ENCODE measurements at places on chromosomes 12 and 14.
A peak's percentile ranks its signal among the peaks of the same experiment; 100 is the strongest.

- DNase-seq = no peak
Observed at GRCh38 chr12:82804601-82805000, 117.9 kb downstream of the TMTC2 start.

DNA sequence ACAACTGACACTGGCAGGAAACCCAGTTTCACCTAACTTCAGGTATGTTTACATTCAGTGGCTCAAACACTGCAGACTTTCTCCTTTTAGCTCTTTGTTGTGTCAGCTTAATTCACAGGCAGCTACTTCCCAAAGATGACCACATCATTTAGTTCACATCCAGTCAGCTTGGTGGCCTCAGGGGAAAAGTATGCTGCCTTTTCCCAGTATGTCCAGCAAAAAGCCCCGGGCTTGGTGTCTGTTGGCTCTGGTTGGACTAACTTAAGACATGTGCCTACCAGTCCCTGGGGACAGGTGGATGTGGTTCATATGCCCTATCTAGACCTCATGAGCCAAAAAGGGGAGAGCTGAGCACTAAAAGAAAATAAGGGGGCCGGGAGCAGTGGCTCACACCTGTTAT lies 56.4 kb downstream of the GOLGA5 start:
- peak; percentile 8 for DNase-seq

DNA sequence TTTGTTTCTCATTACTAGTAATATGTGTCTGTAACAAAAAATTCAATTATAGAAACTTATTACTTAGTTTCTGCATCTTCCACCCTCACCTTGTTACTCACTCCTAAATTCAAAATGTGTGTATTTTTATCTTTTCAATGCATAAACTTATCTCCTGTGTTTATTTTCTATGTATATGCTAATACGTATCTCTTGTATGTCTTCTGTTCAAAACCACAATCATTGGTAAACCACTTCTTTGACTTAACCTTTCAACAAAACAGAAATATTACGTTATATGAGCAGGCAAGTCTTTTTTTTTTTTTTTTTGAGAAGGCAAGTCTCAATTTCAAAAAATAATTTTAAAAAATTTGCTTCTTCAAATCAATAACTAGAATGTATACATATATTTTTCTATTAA lies 39.2 kb upstream of the RPH3A start:
- no peak for DNase-seq

DNA sequence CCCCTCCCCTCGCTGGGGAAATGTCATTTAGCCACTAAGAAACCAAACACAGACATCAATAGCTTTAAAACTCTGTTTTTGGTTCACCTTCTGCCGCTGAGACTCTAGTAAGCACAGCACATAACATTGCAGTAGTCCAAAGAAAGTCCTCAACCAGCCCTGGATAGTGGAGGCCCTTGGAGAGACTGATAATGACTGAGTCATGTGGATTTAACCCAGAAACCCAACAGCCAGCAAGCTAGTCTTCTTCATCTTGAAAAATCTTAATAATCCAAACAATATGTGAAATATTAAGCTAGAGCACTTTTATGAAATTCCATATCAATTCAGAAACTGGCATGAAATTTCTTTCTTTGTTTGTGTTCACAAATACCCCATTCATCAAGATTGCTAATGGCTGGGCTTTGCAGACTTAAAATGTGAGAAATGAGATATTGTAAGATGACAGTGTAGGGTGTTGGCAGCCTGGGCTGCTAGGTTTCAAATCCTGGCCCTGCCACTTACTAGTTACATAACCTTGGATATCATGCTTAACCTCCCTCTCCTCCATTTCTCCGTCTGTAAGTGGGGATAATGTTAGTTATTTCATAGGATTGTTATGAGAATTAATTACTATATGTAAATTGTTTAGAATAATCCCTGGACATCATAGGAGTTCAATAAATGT lies 40.1 kb downstream of the RERG start:
- DNase-seq = no peak

- DNase-seq = peak; percentile 59
Observed at GRCh38 chr12:102169922-102170621, 27.6 kb downstream of the PMCH start.

DNA sequence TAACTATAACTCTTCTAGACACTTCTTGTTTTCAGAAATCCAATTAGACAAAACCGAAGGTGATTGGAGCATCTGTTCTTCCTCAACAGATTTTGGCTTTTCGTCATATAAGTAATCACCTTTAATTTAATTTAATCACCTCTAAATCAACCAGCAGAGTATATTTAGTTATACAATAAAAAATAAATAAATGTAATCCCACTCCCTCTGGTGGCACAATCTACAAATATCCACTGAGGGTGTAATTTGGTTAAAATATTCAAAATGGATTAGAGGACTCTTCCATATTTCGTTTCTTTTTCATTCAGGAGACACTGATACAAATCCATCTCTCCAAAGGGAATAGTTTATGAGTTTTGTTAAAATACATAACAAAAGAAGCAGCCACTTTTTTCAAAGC lies 18.3 kb upstream of the SLC35F4 start:
- DNase-seq = peak; percentile 8

- no peak for DNase-seq
Observed at GRCh38 chr14:91396013-91396660, 21.5 kb downstream of the CCDC88C start.

- DNase-seq = no peak
Observed at GRCh38 chr12:126286203-126286602, 1221.0 kb downstream of the AACS start.

GRCh38 chr12:70691018-70691672 lies 53.9 kb upstream of the PTPRB start:
- peak; percentile 78 for DNase-seq

- DNase-seq = peak; percentile 90
Observed at GRCh38 chr12:6925540-6926279, 2.0 kb upstream of the ATN1 start.

DNA sequence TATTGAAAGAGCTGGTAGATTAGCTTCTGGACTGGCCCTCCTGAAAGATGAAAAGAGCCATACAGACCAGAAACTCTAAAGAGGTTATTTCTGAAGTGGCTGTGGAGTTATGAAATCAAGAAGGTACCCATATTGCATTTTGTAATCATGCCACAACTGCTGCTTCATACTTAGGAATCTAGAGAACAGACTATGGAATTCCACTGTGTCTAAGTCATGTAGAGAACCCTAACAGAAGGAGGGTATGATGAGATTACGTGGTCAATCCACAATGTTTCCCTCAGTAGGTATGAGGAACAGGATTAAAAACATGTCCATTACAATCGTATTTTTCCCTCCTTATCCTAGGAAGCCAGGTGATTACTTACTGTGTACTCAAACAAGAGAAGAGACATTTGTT lies 708.8 kb downstream of the RERGL start:
- DNase-seq = no peak

- peak; percentile 72 for DNase-seq
Observed at GRCh38 chr14:55073856-55074255, 22.4 kb downstream of the MAPK1IP1L start.

DNA sequence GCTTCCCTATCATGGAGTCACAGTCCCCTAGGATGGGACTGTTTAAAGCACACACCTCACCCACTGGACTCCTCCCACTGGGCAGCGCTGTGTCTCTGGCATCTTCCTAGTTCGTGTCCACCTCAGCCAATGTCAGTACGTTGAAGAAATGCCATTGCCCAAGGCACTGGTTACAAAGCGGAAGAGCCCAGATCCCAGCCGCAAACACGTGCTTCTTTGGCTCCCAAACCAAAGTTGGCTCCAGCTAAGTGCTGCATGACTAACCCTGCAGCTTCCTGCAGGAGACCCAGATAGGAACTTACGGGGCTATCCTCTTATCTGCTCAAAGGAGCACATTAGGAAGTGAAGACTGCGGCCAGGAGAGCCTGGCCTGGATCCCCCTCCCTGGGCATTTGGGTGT lies 9.3 kb downstream of the SYNE3 start:
- DNase-seq = peak; percentile 96

GRCh38 chr14:88505621-88506020 lies 49.2 kb downstream of the PTPN21 start:
- DNase-seq = no peak

GRCh38 chr14:91379579-91379932 lies 38.1 kb downstream of the CCDC88C start:
- no peak for DNase-seq

DNA sequence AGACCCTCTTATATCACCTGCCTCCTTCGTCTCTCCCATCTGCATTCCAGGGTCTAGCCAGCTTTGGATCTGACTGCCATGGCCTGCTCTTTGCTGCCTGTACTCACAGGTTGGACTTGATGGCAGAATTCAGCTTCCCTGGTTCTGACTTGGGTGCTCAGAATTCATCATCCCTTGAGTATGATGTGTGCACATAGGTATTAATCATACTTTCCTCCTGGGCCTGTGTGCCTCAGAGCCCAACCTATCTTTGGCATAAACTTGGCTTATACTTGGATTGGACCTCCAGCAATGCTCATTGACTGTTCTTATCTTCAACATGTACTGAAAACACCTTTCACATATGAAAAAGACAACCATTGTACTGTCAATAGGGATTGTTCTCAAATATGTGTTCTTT lies 70.7 kb upstream of the LMNTD1 start:
- peak; percentile 8 for DNase-seq

DNA sequence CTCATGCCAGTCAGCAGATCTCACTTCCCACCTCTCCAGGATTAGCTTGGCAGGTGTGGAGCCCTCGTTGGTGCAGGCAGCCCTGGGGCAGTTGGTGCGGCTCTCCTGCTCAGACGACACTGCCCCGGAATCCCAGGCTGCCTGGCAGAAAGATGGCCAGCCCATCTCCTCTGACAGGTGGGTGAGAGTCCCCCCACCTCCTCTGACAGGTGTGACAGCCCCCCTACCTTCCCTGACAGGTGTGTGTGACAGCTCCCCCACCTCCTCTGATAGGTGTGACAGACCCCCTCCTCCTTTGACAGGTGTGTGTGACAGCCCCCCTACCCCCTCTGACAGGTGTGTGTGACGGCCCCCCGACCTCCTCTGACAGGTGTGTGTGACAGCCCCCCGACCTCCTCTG lies 26.3 kb downstream of the PAPLN start:
- no peak for DNase-seq

GRCh38 chr12:43676183-43676813 lies 82.3 kb downstream of the PUS7L start:
- peak; percentile 22 for DNase-seq

- DNase-seq = no peak
Observed at GRCh38 chr12:25423355-25424050, 129.6 kb downstream of the LMNTD1 start.

- DNase-seq = no peak
Observed at GRCh38 chr14:94396628-94397225, 8.3 kb upstream of the SERPINA1 start.

- DNase-seq = no peak
Observed at GRCh38 chr14:91679273-91679672, 52.6 kb downstream of the CATSPERB start.

DNA sequence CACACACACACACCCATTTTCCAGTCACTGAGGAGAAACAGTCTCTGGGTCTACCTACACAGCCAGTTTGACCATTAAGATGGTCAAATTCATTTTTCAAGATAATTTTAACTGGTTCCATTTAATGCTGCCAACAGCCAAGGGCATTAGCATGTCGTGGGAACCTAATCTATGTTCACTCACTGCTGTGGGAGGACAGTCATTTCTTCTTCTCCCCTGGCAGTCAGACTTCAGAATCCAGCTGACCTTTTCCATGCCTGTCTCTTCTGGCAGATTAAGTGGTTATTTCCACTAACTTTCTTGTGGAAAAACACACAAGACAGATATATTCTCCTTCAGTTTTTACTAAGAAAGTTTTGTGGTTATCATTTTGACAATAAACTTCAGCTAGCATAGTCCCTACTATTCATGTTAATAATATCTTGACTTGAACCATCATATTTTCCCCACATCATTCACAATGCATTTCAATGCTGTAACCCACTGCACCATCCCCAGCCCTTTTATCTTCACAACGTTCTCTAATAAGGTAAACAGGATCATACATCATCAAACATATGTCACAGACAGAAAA lies 82.2 kb downstream of the DAD1 start:
- DNase-seq = no peak

GRCh38 chr14:80543211-80543610 lies 331.9 kb upstream of the DIO2 start:
- no peak for DNase-seq

DNA sequence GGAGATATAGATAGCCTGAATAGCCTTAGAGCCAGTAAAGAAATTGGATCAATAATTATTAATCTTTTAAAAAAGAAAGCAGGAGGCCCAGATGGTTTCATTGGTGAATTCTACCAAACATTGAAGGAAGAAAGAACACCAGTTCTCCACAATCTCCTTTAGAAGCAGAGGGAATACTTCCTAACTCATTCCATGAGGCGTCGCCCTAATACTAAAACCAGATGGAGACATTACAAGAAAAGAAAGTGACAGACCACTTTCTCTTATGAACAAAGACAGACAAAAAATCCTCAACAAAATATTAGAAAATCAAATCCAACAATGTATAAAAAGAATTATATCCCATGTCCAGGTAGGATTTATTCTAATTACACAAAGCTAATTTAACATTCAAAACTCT lies 362.6 kb downstream of the BCAT1 start:
- no peak for DNase-seq

GRCh38 chr12:62210422-62210821 lies 49.8 kb upstream of the USP15 start:
- DNase-seq = peak; percentile 67

DNA sequence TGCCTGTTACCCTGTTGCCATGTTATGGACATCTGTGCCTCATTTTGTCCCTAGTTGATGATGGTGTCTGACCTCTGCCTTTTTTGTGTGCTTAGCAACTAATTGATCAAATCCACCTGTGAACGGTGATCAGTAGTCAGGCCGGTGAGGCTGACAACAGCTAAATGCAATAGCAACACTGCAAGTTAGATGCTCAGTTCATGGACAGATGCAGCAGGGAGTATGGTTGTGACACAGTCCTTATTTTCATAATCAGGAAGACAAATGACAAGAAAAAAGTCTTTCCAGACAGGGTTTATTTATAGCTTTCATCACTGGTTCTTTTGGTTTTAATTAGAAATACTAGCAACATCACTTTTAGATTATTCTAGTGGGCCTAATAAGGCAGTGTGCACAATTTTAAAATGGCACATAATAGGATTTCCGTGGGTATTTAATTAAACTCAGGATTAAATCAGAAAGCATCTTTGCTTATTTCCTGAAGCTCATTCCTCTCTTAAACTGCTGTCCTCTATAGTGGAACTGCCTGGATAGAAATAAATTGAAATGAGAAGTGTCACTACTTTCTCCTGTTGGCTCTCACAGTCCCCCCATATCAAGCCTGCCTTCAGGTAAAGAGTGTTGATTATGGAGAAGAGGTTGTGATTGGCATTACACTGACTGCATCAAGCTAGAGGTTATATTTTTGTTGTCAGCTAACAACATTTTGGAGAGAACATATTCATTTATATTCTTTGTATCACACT lies 281.1 kb upstream of the NAV3 start:
- DNase-seq = no peak

- peak; percentile 44 for DNase-seq
Observed at GRCh38 chr14:35883677-35884293, 57.6 kb downstream of the BRMS1L start.

GRCh38 chr14:42884100-42884499 lies 1277.4 kb downstream of the LRFN5 start:
- DNase-seq = peak; percentile 91

GRCh38 chr12:93710574-93710926 lies 33.4 kb downstream of the CRADD start:
- DNase-seq = no peak

- DNase-seq = no peak
Observed at GRCh38 chr12:121911824-121912585, 6.4 kb upstream of the CFAP251 start.

- no peak for DNase-seq
Observed at GRCh38 chr12:103475073-103475472, 20.7 kb downstream of the C12orf42 start.
